ENCODE measurements at places on chromosomes 6 and 20.

- no peak for DNase-seq
Observed at GRCh38 chr20:63248835-63249591, 5.2 kb downstream of the NKAIN4 start.

DNA sequence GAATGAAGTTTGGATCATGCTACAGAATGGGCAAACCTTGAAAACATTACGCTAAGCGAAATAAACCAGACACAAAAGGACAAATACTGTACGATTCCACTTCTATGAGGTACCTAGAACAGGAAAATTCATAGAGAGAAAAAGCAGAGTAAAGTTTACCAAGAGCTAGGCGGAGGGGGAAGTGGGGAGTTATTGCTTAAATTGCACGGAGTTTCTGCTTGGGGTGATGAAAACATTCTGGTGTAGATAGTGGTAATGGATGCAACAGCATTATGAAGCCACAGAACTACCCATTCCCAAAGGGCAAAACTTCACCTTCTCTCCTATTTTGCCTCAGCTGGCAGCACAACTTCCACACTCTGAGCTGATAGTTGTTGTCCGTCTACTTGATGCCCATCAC is 6.4 kb upstream of the PDYN start:
- DNase-seq: no peak

DNA sequence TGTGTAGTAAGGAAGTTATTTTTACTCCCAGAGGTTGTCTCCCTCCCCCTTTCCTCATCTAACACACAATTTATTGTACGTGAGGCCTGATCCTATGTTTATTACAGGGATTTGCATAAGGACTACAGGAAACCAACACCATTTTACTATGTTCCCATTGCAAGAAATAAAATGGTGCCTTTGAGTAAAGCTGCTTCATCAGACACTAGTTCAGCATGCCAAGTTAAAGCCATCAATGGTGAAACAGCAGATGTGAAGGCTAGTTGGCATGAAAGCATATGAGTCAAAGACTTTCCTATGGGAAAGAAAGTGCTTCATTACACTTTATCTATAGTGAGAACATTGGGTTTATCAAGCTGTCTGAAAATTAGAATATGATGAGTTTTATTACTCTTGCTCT is 543.0 kb downstream of the GRIK2 start:
- no peak for DNase-seq

DNA sequence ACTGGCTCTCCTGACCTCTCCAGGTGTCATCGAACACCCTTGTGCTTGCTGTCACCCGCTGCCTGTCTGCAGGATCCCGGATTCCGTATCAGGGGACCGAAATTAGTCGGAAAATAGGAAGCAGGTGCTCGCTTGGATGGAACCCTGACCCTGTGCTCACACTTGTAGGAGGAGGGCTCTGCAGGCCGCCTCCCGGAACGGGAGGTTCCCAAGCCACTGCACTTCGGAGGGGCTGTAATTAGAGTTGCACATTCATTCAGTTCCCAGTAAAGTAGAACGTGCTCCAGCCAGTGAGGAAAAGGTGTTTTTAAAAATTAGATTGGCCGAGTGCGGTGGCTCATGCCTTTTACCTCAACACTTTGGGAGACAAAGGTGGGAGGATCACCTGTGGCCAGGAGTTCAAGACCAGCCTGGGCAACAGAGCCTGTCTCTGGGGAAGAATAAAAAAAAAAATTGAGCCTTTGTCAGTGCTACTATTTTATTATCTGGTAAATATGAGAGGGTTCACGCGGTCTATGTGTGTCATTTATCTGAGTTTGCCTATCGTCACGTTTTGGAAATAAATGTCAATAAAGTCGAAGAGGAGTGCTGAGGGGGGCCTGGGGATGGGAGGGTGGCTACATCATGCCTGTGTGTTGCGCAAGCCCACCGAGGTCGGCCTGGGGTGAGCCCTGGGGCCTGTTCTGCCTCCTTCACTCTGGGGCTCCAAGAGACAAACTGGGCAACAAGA is 1.5 kb upstream of the GMEB2 start:
- DNase-seq: peak; percentile 38

DNA sequence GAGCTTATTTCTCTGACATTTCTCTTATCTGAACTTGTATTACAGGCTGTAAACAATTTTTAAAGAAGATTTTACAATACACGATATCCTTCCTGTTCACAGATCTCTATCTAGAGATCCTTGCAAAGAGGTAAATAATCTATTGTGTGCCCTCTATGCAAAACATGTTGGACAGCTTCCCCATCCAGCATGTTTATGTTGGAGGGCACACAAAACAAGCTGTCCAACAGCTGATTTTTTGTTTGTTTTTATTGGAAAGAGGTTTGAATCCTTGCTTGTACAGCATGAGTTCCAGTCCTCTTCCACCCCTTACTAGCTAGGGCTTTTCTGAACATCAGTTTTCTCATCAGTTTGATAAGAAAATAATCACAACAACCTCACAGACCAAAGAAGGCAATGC is 62.3 kb upstream of the SYNDIG1 start:
- DNase-seq: no peak

DNA sequence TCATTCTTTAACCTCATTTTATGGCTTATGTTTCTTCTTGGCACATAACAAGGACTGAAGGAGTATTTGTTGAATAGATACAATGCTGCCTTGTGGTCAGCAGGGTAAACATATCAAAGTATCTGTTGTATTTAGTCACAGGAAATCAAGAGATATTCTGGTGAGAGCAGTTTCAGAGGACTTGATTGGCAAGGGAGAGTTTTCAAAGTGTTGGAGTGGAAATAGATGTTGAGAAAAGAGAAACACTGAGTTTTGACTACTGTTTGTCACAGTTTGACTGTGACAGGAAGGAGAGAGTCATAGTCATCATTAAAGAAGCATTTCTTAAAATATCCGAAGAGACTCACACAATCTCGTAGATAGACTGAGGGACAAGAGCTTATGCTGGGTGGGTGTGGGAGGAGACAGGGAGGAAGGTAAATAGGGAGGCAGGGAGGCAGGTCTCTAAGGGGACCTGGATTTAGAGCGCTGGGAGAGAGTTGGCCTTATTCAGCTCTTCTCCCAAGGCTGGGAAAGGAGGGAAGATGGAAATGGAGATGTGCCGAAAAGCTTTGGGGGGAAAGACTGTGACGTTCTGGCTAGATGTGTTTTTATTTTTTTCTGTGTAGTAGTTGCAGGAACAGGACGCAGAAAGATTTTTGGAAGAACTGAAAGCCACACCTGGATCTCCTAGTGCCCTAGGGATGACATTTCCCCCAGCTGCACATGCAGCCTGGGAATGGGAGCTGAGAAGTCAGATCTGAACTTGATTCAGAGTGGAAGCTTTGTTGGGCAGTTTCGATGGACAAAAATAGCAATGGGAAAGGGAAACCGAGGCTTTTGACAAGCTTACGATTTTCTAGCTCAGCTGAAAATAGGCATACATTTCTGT is 65.0 kb upstream of the IFNGR1 start:
- DNase-seq: no peak

DNA sequence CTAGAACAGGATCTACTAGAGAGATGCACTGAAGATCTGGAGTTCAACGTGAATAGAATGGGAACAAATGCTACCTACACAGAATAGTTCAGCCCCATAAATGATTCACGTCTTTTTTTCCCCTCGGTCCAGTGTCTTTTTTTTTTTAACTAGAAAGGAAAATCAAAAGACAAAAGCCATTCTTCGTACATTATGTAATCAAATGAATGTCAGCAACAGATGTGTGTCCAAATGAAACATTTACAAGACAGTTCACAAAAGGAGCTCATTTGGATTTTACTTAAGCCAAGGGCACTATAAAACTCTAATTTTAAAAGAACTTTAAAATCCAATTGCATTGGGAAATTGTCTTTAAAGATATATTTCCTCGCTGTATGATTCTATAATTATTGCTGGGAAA is 42.4 kb downstream of the FAM184A start:
- DNase-seq: no peak

DNA sequence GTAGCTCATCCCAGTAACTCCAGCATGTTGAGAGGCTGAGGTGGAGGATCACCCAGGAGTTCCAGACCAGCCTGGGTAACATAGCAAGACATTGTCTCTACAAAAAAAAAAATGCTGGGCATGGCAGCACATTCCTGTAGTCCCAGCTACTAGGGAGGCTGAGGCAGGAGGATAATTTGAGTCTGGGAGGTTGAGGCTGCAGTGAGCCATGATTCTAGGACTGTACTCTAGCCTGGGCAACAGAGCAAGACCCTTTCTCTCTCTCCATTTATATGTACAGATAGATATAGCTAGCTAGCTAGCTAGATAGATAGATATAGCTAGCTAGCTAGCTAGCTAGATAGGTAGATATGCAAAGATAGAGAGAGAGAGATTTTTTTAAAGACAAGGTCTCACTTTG is 20.4 kb downstream of the ILRUN start:
- DNase-seq: no peak

- DNase-seq: no peak
Observed at GRCh38 chr6:119856136-119856535, 506.6 kb upstream of the MAN1A1 start.

GRCh38 chr6:154565331-154565730 is 54.8 kb upstream of the CNKSR3 start:
- no peak for DNase-seq

DNA sequence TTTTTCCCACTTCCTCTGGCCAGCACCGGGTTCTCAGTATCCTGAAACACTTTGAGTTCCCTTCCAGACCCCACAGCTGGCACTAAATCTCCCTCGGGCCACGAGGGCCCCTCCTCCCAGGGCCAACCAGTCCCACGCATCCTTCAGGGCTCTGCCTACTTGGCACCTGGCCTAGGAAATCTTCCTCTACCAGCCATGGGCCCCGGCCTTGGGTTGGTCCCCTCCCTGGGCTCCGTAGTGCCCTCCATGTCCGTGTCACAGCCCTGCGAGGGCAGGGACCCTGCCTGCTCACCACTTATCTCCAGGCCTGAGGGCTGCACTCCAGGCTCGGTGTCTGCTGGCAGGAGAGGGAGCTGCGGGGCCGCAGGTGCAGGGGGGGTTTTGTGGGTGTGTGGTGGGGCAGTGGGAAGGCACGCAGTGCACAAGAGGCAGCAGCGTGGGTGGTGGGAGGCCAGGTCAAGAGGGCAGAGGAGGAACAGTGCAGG is 48.8 kb upstream of the CDH22 start:
- no peak for DNase-seq

DNA sequence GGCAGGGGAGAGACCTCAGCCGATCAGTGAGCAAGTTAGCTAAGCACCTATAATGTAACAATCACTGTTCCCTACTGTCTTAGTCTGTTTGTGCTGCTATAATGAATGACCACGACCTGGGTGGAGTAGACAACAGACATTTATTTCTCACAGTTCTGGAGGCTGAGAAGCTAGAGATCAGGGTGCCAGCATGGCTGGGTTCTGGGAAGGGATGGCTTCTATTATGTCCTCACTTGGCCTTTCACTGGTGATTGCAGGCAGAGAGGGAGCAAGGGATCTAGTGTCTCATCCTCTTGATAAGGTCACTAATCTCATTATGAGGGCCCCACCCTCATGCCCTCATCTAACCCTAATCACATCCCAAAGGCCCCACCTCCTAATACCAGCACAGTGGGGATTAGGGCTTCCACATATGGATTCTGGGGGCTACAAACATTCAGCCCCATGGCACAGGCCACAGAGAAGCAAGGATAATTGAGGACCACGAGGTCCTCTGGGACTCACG is 162.5 kb downstream of the CD83 start:
- DNase-seq: no peak

DNA sequence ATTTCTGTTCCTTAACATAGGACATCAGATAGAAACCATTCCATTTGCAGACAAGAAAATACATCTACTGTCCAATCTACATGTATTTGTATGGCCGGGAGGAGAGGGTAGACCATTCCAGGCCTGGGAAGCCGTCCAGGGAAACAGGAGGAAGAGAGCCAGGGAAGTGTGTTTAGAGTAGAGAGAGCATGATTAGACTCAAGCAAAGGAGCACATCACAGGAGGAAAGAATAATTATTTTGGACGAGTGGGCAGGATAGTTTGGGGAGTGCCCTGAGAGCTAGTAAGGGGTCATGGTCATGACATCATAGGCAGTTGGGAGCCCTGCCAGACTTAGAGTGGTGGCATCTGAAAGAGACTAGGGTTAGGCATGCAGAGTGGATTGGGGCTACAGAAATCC is 250.0 kb downstream of the HIVEP2 start:
- no peak for DNase-seq

- no peak for DNase-seq
Observed at GRCh38 chr6:110530671-110531070, 54.3 kb upstream of the SLC22A16 start.

GRCh38 chr6:138988469-138988834 is 399 bp upstream of the REPS1 start:
- DNase-seq: no peak

DNA sequence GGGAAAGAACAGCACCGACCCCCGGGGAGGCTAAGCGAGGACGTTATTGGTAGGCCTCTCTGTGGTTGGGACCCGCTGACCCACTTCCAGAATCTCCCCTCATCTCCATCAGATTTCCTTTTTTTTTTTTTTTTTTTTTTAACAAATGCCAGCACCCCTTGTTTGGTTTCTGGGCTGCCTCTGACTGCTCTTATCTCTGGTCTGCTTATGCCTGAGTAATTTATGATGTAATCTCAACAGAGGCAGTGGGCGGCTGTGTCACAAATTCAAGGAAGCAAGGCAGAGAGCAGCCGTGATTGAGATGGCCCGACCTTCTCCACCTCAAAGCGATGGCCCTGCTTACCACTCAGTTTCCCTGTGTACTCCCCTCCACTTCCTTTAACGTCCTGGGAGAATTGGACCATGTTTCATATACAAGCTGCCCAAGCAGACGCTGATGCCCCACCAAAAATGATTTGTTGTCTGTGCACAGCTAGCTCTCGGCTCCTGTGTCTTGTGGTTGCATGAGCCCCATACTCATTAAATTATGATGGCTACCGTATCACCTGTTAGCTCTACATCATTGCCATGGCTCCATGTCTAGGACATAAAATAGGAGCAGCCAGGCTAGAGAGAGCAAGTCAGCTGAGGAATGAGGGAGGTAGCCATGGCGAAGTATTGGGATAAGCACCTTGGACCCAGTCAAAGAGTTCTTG is 98.1 kb downstream of the ZNF217 start:
- DNase-seq: peak; percentile 22

DNA sequence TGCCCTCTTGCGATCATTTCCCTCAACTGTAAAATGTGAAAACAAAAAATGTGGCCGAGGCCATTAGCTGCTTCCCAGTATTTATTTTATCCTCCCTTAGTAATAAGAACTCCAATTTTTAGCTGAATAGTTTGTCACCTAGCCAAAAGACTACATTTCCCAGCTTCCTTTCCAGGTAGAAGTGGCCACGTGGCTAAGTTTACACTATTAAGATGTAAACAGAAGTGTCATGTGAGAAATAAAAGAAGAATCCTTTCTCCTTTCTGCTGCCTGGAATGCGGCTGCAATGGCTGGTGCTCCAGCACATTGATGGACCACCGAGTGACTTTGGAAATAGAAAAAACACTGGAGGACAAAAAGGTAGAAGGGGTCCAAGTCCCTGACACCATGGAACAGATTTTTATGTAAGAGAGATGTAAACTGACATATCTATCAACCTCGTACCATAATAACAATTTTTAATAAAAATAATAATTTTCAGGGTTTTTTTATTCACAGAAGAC is 268.8 kb downstream of the PKHD1 start:
- DNase-seq: no peak

DNA sequence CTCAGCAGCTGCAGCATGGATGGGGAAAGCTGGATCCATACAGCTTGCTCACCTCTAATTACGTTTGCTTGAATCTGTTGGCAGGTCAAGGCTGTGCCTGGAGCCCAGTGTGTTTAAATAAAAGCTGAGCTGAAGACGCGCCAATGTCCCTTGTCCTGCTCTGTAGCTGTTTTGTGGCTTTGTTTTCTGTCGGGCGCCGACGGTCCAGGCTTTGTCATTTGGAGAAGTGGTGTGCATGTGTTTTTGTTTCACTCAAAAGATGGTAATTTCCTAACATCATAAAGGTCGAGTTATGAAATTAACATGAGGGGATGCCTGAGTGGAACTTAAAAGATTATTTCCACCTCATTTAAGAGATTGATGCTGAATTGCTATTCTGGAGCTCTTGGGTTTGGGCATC is 107.6 kb downstream of the SLC24A3 start:
- DNase-seq: no peak
